Neural progenitor cell (in vitro differentiated cells): ENCODE measurements at places on chromosomes 16 and 17.

DNA sequence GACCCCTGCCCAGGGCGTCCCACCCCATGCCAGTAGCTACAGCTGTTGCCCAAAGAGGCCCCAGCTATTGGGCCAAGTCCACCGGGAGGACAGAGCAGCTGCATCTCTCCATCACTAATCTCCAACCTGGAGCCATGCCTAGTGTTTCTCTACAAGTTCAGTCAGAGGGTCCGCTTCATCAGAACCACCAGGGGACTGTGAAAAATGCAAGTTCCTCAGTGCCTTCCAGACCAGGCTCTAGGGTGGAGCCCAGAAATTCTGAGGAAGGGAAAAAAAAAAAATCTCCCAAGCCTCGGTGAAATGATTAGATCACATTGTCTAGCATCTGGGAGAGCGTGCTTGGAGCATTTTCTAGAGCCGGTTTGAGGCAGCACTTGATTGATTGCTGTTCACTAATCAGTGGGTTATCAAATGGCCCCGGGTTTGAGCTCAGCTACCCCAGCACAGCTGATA is 22.4 kb upstream of the HERPUD1 start:
- no peak for DNase-seq

DNA sequence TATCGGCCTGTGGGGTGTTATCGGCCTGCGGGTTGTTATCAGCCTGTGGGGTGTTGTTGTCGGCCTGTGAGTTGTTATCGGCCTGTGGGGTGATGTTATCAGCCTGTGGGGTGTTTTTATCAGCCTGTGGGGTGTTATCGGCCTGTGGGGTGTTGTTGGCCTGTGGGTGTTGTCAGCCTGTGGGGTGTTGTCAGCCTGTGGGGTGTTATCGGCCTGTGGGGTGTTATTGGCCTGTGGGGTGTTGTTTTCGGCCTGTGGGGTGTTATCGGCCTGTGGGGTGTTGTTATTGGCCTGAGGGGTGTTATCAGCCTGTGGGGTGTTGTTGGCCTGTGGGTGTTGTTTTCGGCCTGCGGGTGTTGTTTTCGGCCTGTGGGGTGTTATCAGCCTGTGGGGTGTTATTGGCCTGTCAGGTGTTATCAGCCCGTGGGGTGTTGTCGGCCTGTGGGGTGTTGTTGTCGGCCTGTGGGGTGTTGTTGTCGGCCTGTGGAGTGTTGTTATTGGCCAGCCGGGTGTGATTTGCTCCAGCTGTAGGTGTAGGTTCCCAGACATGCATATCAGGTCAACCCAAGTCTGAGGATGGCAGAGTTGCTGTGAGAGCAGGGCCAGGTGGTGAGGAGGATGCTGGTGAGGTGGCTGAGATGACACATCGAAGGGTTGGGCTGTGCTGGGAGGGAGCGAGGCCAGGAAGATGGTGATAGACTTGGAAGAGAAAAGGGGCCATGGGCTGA is 7.1 kb downstream of the TRARG1 start:
- DNase-seq = no peak

DNA sequence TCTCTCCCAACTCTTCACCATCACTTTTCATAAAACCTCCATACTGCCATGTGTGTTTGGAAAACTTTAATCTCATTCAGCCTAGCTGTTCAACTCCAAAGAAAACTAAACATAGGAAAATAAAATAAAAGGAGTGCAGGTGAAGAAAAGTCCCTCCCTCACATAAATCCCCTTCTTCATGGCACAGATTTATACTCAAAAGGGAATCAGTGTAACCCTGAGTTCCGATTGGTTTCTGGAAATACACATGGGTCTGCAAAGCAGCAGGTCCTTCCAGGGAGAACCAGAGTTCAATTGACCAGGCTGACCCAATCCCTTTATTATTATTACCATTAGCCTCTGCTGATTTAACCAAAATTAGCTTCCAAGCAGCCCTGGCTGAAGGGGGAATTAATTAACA is 8.9 kb upstream of the HOXB2 start:
- DNase-seq = no peak

DNA sequence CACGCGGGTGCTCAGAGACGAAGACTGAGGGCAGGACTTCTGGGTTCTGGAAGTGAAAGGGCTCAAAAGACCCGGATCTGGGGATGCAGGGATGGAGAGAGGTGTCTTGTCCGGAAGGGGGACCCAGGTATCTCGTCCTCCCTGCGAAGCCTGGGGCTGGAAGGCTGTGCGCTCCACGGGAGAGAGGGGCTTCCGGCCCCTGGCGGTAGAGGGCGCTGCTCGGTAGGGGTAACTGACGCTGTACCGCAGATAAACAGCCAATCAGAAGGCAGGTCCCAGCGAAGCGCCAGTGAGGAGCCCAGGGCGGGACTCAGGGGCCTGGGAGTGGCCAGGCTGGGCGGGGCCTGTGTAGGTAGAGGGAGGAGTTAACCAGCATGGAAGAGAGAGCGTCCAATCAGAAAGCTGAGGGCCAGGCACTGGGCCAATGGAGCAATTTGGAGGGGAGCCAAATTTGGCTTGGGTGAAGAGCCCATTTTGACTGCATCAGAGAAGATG is 804 bp downstream of the TGFB1I1 start:
- peak; percentile 48 for DNase-seq

DNA sequence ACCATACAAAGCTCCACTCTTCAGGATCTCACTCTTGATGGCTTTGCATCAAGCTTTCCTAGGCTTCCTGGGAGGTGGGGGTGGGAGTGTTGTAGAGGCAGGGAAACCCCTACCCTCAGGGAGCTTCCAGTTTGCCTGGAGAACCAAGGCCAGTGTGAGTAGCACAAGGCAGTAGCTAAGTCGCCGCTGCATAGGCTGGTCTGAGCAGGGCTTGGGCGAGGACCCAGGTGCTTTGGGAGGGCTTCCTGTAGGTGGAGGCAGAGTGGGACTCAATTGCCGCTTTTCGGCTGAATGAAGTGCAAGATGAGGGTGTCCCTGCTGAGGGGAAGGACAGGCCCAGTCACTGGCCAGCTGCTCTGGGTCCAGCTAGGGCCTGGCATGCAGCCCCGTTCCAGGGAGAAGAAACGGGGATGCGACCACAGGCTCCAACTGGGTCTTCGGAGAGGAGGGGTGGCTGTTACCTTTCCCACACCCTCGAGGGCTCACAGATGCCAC is 3.9 kb downstream of the CD79B start:
- no peak for DNase-seq

GRCh38 chr17:18256776-18257175 is 1.8 kb downstream of the FLII start:
- no peak for DNase-seq

GRCh38 chr16:71855937-71856662 is 10.3 kb downstream of the ATXN1L start:
- no peak for DNase-seq

DNA sequence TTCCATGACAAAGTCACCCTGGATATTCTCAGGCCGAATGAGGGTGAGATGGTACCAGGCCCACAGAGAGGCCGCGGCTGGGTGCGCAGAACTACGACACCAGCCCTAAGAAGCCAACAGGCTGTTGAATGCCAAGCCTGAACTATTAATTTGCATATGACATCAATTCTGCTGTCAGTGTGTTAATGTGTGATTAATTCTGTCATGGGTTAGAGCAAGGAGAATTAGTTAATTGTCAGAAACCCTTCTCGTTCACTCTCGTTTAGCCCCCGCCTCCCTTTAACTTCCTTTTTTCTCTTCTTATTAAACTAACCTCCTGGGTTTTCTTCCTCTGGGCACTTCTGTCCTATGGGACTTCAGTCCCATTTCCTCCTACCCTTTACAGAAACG is 123.4 kb downstream of the ZFHX3 start:
- no peak for DNase-seq
